ENCODE measurements at places on chromosomes 1 and 21.

DNA sequence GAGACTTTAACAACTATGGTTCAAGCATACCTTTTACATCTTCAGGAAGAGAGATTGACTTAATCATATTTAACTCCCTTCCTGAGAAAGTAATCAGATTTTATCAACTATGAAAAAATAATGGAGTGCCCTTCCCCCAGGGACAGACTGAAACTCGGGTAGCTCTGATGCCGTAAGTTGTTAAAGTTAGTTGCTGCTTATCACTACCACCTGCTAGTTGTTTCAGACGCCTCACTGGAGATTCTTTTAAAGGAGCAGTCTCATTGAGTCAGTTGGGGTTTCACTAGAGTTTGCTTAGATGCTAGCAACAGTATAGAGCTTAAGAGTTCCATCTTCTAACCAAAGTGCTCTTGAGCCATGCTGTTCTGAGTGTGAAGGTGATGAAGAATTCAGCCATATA lies 17.0 kb upstream of the TRAF5 start:
- no peak for DNase-seq

DNA sequence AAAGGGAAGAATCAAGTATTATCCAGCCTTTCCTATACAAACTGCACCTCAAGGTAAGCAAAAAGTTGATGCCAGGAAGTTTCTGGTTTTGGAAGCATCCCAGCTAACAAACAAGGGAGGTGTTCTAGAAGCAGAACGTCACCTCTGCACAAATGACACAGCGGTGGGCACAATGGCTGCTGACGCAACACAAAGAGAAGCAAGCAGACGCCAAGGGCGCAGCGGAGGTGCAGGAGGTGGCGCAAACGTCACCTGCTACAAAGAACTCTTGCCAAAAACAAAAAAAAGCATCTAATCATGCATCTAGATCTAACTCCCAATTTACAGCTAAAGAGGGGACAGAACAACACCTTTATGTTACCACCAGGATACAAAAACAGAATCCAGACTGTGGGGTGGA lies 88.5 kb downstream of the NPHP4 start:
- no peak for DNase-seq

DNA sequence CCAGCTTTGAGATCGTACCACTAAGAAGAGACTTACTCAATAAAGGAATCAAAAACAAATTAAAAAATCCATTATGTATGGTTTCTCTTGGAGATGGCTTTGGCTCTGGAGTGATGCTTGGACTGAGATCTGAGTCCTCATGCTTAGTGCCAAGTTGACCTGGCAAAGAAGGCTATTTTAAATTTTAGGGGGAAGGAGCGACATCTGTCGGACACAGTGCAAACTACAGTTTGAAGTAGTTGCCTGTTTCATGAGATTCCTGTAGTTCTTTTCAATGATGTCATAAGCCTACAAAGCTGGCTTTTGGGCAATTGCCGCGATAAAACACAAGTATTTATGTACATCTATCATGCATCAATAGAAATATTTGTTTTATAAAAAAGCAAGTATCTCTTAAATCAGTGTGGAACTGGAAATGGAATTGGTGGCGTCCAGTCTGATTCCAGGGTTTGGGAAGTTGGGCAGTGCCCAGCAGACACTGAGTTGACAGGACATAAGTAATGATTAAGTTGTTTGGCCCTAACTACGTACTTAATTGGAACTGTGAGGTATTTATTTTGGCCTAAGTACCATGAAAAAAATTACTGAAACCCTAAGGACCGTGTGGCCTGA lies 50.0 kb downstream of the TBCE start:
- peak; percentile 62 for DNase-seq

- DNase-seq = no peak
Observed at GRCh38 chr1:241525026-241525425, 5.5 kb upstream of the FH start.
